ENCODE measurements at places on chromosomes 11 and 22.

GRCh38 chr11:48093795-48094642, 113.7 kb downstream of the PTPRJ start:
- H3K4me3 ChIP-seq, result no peak overlapping the region
- no peaks in the 10 kb centered on the region for H3K27me3 ChIP-seq
- no peaks in the 10 kb centered on the region for H3K4me1 ChIP-seq
- no peak for DNase-seq
- H3K27ac ChIP-seq, result no peak overlapping the region
- no peaks in the 10 kb centered on the region for H3K36me3 ChIP-seq

DNA sequence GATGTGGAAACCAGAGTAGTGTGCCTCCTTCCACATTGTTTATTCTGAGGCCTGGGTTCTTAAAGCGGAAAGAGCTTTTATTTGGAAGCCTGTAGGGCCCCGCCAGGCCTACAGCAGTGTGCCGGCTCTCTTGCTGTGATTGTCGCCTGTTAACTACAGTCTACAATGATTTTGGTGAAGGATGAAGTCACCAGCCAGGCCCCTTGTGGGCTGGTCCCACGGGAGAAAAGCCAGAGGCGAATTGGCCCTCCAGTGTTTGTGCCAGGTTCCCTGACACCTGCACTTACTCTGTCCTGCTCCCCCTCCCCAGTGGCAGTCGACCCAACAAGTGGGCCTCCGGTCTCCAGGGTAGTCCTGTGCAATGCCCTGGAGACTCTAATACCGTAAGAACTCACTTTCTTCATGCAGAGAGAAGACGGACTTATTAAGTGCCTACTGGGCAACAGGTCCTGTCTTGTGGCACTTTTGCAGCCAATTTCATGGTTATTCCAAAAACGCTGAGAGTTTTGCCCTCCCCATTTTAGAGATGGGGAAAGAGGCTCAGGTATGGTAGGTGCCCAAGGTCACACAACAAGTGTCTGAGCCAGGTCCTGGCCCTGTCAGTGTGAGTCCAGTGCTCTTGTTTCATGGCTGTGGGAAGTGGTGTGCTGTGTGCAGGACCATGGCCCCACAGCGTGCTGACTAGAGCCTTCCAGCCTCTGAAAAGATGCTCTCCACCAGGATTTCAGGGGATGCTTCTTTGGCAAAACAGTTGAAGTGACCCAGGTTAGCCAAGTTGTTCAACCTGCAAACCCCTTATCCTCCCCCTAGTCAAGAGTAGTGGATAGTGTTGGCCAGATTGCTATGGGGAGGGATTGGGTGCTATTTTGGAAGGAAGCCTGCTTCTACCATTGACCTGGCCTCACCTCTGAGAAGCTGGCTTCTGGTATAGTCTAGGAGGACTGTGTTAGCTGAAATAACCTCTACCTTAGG, 1.4 kb downstream of the MICAL2 start:
- peak overlapping the region; percentile 76 for H3K4me3 ChIP-seq
- H3K27ac ChIP-seq, result peak overlapping the region; percentile 91
- no peaks in the 10 kb centered on the region for H3K36me3 ChIP-seq
- H3K27me3 ChIP-seq, result no peaks in the 10 kb centered on the region

- no peaks in the 10 kb centered on the region for H3K27me3 ChIP-seq
- no peaks in the 10 kb centered on the region for H3K4me1 ChIP-seq
- no peaks in the 10 kb centered on the region for H3K36me3 ChIP-seq
- H3K4me3 ChIP-seq, result no peak overlapping the region
- no peak for DNase-seq
- H3K27ac ChIP-seq, result peak overlapping the region; percentile 37
Observed at GRCh38 chr11:46491661-46492330, 100.2 kb upstream of the CHRM4 start.

GRCh38 chr11:92828556-92828955, 140.9 kb upstream of the MTNR1B start:
- DNase-seq, result no peak
- H3K4me3 ChIP-seq, result no peak overlapping the region
- H3K27ac ChIP-seq, result no peak overlapping the region
- H3K27me3 ChIP-seq, result no peaks in the 10 kb centered on the region
